ENCODE measurements at places on chromosomes 1 and 21.

- no peak for DNase-seq
Observed at GRCh38 chr1:230909974-230910754, 41.8 kb upstream of the C1orf198 start.

DNA sequence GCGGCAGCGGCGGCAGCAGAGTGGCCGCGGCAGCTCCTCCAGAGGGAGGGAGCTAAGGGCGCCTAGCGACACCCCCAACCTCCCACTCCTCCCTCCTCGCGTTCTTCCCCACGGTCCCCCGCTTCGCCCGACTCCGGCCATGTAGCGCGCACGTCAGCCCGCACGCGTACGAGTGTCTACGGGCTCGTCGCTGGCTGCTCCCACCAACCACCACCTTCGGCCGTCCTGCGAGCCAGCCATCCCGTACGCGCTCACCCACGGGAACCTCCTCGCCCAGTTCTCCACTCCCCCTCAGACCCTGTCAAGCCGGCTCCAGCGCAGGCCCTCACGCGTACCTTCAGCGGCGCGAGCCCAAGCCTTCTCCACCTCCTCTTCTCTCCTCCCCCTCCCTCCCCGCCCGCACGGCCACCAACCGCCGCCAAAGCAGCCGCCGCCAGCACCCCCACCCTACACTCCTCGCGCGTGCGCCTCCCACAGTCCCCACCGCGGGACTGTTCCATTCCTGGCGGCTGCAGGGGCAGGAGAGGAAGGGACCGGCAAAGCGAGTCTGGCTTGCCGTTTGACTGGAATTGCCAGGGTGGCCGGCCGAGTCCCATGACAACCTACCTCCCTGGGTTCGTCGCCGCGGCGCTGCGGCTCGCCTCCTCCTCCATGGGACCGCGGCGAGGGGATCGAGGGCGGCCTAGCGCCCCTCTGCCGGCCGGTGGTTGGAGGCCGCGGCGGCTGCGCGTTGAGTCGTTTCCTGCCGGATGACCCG lies at the start of gene YY1AP1:
Gene YY1AP1, minus strand, starts transcription at position 451 of the 757 bp plus-strand sequence. CDS start 8,338 bp downstream, outside the sequence.
- DNase-seq: peak; percentile 80

- no peak for DNase-seq
Observed at GRCh38 chr1:162530307-162530987, 31.1 kb upstream of the UAP1 start.

- no peak for DNase-seq
Observed at GRCh38 chr1:47438165-47439016, 547 bp downstream of the FOXD2 start.

DNA sequence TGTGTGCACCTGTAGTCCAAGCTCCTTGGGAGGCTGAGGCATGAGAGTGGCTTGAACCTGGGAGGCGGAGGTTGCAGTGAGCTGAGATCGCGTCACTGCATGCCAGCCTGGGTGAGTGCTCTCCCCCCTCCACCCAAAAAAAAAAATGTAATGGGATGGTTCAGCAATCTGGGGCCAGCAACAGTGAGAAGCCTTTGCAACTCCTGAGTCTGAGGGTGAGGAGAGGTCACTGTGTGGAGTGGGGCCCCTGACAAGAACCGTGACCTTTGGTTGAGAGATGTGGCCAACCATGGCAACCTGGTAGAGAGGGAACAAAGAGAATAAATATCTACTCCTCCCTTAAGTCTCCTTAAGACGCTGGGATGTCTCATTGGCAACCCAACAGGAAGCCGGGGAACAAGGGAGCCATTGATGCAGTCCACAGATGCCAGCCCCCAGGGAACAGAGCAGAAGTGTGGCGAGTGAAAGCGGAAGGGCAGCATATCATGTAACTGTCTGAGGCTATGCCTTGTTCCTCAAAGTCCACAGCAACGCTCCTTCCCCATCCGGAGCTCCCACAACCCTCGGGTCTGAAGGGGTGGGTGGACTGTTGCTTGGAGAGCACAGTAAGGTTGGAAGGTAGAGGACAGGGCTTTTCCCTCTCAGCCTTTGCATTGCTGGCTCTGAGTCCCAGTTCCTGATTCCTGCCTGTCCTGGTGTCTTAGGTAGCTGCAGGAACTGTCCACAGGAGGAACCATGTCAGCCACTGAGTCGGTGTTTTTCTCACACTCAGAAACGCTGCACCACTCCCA lies 8.3 kb downstream of the TRNP1 start:
- no peak for DNase-seq

- DNase-seq: no peak
Observed at GRCh38 chr1:3049164-3049563, 19.8 kb upstream of the PRDM16 start.

DNA sequence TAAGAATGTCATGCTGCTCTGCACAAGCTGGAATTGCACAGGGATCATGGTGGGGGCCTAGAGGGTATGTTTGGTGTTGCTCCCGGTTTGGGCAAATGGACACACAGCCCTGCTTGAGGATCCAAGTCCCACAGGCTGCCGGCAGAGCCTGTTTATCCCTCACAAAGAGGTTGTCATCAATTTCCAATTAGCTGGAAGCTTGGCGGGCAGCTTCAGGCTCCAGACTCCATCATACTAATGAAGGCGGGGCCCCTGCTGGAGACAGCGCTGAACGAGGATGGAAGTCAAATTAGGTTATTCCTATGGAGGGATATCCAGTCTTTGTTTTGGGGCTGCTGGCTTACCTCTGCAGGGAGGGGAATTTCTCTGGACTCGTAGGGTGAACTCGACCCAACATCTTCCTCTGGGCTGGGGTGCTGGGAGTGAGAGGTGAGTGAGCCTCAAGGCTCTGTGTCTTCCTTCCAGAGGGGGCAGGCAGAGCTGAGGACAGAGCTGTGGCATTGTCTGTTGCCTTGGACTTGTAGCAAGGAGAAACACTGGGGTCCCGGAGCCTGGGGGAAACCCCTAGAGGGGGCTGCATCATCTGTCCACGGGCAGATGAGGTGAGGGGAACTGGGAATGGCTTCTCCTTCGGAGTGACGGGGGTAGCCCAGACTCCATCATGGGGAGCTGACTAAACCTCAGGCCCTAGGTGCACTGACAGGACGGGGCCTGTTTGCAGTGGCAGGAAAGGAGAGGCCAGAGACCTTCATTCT lies 24.9 kb upstream of the PARP1 start:
- DNase-seq: no peak

DNA sequence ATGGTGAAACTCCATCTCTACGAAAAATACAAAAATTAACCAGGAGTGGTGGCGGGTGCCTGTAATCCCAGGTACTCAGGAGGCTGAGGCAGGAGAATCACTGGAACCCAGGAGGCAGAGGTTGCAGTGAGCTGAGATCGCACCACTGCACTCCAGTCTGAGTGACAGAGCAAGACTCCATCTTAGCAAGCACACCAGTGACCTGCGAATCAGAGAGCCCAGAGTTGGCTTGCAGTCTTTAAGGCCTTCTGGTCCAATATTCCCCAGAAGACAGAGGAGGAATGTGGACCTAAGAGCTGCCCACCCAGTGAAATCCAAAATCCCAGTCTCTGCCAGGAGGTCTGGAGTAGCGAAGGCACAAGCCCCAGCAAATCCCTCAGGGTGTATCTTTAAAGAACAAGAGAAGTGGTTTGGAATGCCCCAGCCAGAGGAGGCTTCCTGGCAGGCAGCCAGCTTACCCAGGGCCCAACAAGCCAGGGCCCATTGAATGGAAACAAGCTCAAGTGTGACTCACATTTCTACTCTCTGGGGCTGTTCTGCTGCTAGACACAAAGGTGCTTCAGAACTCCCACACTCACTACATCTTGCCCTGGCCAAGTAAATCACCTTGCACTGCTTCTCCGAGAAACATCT lies 23.9 kb downstream of the GPR161 start:
- no peak for DNase-seq

GRCh38 chr1:203700901-203701300 lies 64.1 kb upstream of the LAX1 start:
- DNase-seq: no peak

DNA sequence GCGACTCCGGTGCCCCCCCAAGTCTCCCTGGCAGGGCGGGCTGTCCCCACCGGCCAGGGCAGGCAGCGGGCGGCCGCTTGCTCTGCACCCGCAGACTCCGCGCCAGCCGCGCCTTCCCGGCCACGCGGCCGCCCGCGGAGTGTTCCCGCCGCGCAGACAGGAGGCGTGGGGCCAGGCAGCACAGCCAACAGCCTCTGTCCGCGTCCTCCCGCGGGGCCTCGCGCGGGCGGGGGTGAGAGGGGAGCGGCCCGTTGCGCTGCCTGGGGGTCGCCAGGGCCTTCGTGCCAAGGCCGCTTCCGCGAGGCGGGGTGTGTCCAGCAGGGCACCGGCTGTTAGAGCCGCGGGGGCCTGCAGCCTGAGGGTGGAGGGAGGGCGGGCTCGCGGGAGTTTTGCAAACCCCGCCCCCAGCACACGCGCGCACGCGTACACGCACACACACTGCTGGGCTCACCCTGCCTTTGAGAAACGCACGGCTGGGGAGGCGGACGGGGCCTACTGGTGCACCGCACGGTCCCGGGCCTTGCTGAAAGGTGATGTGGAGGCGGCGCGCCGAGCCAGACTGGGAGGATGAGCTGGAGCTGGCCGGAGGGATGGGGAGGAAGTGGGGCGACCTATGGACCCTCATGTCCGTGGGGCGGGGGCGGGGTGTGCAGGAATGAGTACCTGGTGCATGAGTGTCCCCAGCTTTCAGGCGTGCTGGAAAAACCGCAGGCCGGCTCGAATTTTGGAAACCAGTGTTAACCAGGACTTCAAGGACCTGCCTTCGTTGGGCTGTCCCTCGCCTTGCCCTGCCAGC lies 41.5 kb downstream of the KIAA1614 start:
- peak; percentile 48 for DNase-seq

DNA sequence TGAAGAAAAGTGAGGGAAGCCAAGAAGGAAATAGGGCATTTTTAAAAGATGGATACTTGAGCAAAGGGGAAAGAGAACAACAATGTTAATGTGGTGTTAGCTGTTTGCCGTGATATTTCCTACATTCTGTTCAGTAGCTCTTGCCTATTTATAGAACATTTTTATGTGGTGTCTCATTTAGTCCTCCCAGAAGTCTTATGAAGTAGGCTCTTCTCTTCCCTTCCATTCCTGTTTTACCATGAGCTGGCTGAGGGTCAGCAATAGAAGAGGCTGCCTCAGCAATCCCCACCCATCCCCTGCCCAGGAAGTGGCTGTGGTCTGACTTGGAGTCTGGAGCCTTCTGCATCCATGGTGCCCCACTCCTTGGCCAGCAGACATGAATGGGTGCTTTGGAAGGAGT lies 60.1 kb downstream of the KIAA0040 start:
- DNase-seq: no peak

GRCh38 chr1:60569189-60569588 lies 495.6 kb upstream of the C1orf87 start:
- DNase-seq: no peak

DNA sequence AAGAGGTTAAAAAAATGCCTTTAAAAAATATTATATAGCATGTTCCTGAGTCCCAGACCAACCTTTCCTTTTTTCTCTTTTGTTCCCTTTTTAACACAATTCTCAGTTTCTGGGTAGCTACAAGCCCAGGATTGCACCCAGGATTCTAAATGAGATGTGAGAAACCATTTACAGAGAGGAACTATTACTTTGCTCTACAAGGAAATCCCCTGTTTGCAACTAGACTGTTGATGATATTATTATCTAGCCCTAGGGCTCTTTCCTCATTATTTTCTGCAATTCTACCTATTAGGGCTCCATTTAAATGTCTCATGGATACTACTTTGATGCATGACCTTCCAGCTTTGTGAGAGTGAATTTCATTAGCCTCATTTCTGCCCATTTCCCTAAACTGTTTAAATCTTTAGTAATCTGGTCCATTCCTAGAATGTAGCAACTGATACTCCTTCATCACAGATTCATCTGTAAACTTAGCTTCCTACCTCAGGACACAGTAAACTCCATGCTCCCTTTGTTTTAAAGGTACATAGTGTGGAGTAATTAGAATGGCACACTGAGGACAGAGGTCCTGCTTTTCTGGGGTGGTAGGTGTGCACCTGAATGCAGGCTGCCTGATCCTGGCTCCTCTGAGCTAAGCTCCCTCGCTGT lies 7.1 kb upstream of the KIF14 start:
- no peak for DNase-seq

- no peak for DNase-seq
Observed at GRCh38 chr21:42563261-42563660, 49.6 kb downstream of the SLC37A1 start.

DNA sequence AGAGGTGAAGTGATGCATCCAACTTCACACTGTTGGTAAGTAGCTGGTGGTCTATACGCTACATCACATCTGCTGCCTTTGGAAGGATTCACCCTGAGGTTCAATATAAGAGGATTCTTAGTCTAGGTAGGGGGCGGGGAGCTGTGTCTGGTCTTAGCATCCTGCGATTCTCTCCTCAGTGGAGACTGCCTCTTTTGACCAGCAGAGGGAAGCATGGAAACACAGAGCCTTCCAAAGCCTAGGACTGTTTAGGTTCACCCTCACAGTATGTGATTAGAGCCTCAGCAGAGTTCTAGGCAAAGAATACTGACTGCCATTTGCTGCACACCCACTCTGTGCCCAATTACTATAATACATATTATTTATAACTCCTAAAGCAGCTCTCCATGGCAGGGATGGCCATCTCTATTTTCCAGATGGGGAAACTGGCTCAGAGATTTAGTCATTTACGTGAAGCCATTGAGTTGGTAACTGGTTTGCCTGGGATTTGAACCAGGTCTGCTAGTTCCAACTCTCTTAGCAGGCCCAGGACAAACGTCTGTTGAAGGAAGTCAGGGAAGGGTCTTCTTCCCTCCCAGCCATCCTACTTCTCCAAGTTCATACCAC lies 28.9 kb upstream of the EFCAB14 start:
- no peak for DNase-seq

- no peak for DNase-seq
Observed at GRCh38 chr1:229184066-229184465, 86.8 kb upstream of the RAB4A start.

GRCh38 chr1:110003747-110004428 lies 19.3 kb downstream of the AHCYL1 start:
- DNase-seq: no peak

DNA sequence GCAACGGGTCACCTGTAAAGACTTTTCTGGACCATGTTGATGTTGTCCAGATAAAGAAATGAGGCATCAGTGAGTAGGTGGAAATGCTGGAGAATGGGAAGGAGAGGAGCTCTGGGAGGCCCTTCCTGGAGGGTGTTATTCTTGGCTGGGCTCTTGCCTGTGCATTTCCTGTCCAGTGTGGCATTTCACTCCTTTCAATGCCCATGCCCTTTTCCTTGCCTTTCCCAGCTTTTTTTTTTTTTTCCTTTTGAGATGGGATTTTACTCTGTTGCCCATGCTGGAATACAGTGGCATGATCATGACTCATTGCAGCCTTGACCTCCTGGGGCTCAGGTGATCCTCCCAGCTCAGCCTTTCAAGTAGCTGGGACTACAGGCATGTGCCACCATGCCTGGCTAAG lies 11.8 kb downstream of the NOS1AP start:
- DNase-seq: no peak

GRCh38 chr1:58929671-58930325 lies 146.0 kb upstream of the JUN start:
- DNase-seq: no peak

GRCh38 chr21:36861595-36862323 lies 104.7 kb downstream of the HLCS start:
- no peak for DNase-seq
